ENCODE measurements at places on chromosomes 5 and 9. TPM values are rescaled to one million over a fixed set of nuclear protein-coding genes. Genes with fewer than 3 reads are reported as not detected.

Gene WDR70
- 42.5 TPM for total RNA-seq

Gene FAM53C
- total RNA-seq, result 36.4 TPM

Gene PLAC8L1
- not detected for total RNA-seq

Gene SCGB3A1
- total RNA-seq, result not detected

GRCh38 chr9:2043243-2043642 is 28.1 kb downstream of the SMARCA2 start:
- H3K27ac ChIP-seq, result no peak overlapping the region
- peaks cover 24% of the 10 kb centered on the region for H3K27me3 ChIP-seq
- DNase-seq, result no peak

DNA sequence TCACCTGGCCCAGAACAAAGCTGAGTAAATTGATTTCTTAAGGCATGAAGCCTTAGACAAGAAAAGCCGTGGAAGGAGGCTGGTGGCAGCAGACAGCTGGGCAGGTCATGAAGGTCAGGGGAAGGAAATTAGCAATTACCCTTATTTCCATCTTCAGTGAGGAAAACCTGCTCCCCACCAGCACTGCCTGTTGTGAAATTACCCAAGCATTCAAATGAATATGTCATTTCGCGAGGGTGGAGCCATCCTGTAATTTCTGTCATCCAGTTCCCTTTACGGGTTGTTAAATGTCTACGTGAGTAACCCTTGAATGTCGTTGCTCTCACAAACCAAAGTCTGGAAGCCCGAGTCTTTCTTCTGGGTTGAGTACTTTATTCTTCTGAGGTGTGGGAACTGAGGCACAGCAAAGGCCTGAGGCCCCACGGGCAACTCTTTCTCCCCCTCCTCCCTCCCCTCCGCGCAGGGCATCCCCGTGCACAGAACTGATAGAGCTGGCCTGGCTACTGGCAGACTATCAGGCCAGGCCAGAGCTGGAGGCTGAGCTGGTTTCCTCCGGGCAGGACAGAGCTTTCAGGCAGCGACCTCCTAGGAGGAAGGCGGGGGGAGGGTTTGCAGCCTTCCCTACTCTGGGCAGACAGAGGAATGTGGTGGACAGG is 22.0 kb upstream of the AK3 start:
- no peak overlapping the region for H3K27ac ChIP-seq
- no peak overlapping the region for H3K4me3 ChIP-seq
- DNase-seq, result peak; percentile 89
- no peaks in the 10 kb centered on the region for H3K27me3 ChIP-seq

GRCh38 chr9:114276908-114277821 is 45.7 kb upstream of the ORM1 start:
- H3K4me3 ChIP-seq, result no peak overlapping the region
- H3K27ac ChIP-seq, result no peak overlapping the region
- DNase-seq, result peak; percentile 31
- peaks cover 46% of the 10 kb centered on the region for H3K36me3 ChIP-seq
- no peaks in the 10 kb centered on the region for H3K27me3 ChIP-seq
- H3K4me1 ChIP-seq, result no peaks in the 10 kb centered on the region

DNA sequence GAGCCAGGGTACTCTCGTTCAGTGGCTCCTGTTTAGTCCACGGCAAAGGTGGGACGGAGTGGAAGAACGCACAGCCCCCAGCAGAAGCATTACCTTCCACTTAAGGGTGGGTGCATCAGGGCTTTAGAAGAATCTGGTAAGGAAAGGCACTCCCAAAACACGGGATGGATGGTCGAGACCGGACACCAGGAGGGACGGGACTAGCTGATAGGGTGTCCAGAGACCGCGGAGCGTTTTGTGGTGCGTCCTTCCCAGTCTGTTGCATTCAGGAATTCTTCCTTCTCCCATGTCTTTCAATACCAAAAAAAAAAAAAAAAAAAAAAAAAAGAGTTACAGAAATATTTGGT is 545 bp upstream of the CTSV start:
- H3K27me3 ChIP-seq, result no peaks in the 10 kb centered on the region
- peak overlapping the region; percentile 89 for H3K4me3 ChIP-seq

DNA sequence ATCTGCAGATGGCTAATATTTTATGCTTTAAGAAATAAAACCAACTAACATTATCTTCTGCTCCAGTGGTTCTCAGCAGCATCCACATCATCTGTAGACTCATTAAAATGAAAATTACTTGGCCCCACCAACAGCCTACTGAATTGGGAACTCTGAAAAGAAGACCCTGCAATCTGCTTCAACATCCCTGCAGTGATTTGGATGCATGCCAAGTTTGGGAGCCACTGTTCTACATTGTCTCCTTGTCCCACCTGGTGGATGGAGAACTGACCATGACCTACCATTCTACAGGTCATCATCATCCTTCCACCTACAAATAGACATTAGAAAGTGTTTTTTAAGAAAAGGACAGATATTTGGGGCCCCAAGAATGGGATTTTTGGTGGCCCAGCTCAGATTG is 71.1 kb downstream of the ACER2 start:
- peak; percentile 11 for DNase-seq
- no peaks in the 10 kb centered on the region for H3K36me3 ChIP-seq
- no peak overlapping the region for H3K4me3 ChIP-seq
- no peak overlapping the region for H3K27ac ChIP-seq

GRCh38 chr9:136985027-136985602 is 2.3 kb downstream of the LCNL1 start:
- no peak overlapping the region for H3K4me3 ChIP-seq
- H3K27me3 ChIP-seq, result peaks cover 12% of the 10 kb centered on the region
- DNase-seq, result peak; percentile 74
- no peaks in the 10 kb centered on the region for H3K36me3 ChIP-seq

- H3K36me3 ChIP-seq, result no peaks in the 10 kb centered on the region
- no peaks in the 10 kb centered on the region for H3K4me1 ChIP-seq
- H3K27ac ChIP-seq, result no peak overlapping the region
- H3K4me3 ChIP-seq, result no peak overlapping the region
- H3K27me3 ChIP-seq, result no peaks in the 10 kb centered on the region
Observed at GRCh38 chr9:112112519-112112918, 62.6 kb downstream of the SUSD1 start.

DNA sequence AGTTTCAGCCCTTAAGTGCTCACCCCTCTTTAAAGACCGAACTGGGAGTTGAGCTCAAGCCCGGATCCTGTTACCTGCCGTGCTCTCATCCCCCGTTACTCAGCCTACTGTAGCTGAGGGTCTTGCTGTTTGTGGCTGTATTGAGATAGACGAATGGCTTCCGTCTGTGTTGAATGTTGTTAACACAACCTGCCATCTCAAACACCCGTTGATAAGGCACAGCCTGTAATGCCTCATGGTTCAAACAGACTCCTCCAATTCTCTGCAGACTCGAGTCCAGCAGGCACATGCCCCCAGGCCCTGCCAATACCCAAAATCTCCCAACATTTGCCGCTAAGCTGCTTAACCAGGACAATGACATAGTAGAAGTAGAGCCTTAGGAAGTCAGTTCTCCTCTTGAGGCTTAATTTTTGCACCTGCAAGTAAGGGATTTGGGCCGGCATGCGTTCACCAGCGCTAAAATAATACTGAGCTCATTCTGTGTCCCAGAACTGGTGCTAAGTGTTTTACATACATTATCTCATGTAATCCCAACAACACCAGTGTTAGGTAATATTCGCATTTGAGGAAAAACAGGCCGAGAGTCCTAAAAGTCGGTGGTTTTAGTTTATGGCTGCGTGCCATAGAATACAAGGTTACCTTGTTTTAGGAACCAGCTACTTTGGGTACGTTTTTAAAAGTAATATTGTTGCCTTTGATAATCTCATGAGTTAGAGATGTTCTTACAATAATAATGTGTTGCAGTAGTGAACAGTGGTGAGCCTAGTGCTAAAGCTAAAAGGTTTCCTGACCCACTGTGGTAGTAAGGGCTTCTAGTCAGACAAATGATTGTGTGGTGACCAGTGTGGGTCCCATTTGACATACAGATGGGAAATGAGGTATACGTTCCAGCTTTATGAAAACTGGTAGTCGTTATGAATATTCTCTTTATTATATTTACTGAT is 1.5 kb upstream of the RFX3 start:
- H3K27ac ChIP-seq, result peak overlapping the region; percentile 98
- peaks cover 8% of the 10 kb centered on the region for H3K36me3 ChIP-seq
- H3K27me3 ChIP-seq, result no peaks in the 10 kb centered on the region
- H3K4me3 ChIP-seq, result peak overlapping the region; percentile 96
- DNase-seq, result no peak

DNA sequence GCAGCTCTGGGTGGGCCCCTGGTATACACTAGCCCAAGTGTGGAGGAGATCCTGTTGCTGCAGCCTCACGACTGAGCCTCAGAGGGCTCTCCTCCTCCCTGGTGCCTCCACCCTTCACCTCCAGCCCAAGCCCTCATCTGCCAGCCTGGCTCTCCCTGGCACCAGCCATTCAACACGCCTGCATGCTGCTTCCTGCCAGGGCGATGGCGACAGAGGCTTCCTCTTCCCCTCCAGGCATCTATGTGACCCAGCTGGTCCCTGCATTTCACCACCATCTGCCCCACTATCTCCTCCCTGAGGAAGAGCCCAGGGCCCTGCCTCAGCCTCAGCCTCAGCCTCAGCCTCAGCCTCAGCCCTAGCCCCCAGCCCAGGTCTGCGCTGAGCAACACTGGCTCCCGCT is 54.8 kb upstream of the ANGPTL2 start:
- no peak overlapping the region for H3K27ac ChIP-seq
- no peaks in the 10 kb centered on the region for H3K36me3 ChIP-seq
- H3K27me3 ChIP-seq, result no peaks in the 10 kb centered on the region
- DNase-seq, result peak; percentile 35

DNA sequence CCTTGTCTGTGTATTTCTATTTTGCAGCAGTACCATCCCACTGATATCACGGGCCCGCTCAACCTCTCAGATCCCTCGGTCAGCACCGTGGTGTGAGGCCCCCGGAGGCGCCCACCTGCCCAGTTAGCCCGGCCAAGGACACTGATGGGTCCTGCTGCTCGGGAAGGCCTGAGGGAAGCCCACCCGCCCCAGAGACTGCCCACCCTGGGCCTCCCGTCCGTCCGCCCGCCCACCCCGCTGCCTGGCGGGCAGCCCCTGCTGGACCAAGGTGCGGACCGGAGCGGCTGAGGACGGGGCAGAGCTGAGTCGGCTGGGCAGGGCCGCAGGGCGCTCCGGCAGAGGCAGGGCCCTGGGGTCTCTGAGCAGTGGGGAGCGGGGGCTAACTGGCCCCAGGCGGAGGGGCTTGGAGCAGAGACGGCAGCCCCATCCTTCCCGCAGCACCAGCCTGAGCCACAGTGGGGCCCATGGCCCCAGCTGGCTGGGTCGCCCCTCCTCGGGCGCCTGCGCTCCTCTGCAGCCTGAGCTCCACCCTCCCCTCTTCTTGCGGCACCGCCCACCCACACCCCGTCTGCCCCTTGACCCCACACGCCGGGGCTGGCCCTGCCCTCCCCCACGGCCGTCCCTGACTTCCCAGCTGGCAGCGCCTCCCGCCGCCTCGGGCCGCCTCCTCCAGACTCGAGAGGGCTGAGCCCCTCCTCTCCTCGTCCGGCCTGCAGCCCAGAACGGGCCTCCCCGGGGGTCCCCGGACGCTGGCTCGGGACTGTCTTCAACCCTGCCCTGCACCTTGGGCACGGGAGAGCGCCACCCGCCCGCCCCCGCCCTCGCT is 1.9 kb downstream of the LRRC26 start:
- no peaks in the 10 kb centered on the region for H3K36me3 ChIP-seq
- no peak overlapping the region for H3K4me3 ChIP-seq
- no peak overlapping the region for H3K27ac ChIP-seq
- DNase-seq, result peak; percentile 81
- peaks cover 99% of the 10 kb centered on the region for H3K27me3 ChIP-seq

DNA sequence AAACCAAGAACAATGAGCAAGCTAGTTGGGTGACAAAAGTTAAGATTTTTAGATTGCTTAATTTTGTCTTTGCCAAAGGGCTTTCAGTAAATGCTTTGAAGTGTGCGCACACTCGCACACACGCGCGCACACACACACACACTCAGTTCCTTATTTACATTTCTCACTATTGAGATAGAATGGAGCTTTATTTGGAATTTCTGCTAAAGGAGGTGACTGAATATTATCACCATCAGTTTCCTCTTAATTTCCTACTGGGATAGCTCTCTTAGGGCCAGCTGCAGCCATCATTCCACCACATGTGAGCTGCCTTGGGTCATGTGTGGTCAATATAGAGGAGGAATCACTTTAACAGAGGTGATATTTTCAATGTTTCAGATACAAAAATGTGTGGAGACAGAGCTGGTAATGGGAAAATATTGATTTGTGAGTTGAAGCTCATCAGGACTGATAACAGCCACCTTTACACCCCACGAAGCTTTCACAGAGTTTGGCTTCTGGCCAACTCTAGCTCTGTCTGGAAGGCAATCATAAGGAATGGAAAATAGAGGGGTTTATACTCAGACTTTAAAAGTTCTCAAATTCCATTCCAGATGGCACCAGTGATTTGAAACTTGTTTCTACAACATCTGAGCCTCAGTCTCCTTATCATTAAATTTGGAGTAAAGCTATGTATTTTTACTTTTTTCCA is 99.9 kb downstream of the MACIR start:
- DNase-seq, result no peak
- no peaks in the 10 kb centered on the region for H3K27me3 ChIP-seq
- no peaks in the 10 kb centered on the region for H3K4me1 ChIP-seq
- no peak overlapping the region for H3K27ac ChIP-seq
- H3K4me3 ChIP-seq, result no peak overlapping the region
- no peaks in the 10 kb centered on the region for H3K36me3 ChIP-seq

DNA sequence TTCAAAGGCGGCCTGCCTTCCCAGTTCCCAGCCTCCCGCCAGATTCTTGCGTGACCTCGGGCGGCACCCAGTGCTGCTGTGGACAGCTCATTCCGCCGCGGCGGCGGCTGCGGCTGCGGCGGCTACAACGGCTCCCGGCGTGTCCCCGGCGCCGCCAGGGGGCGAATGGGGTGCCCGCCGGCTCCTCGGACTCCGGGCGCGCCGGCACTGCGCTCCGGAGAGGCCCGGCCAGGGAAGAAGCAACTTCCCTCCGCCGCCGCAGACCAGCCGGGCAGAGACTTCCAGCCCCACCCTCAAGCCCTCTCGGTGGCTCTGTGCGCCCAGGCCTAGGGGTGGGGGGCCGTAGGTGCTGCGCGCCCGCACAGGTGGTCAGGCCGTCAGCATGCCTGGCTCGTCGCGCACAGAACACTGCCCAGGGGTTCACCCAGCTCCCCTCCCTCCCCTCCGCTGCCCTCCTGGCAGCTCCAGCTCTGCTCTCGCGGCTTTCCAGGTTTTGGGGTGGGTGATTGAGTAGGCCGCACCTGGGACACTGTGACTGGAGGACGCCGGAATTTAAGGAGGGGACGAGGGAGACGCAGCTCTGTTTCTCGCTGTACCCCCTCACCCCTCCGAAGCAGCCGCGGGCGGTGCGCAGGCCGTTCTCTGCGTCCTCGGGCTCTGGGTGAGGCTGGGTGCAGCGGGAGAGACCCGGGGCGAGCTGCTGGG is 20.2 kb downstream of the IGIP start:
- peaks cover 9% of the 10 kb centered on the region for H3K4me1 ChIP-seq
- peak overlapping the region; percentile 74 for H3K4me3 ChIP-seq
- DNase-seq, result peak; percentile 88
- peaks cover 53% of the 10 kb centered on the region for H3K27me3 ChIP-seq

- H3K4me3 ChIP-seq, result no peak overlapping the region
- no peaks in the 10 kb centered on the region for H3K27me3 ChIP-seq
- no peak overlapping the region for H3K27ac ChIP-seq
- H3K4me1 ChIP-seq, result no peaks in the 10 kb centered on the region
- no peaks in the 10 kb centered on the region for H3K36me3 ChIP-seq
Observed at GRCh38 chr9:106717686-106718085, 145.3 kb upstream of the ZNF462 start.

GRCh38 chr5:122192497-122193496 is 63.5 kb downstream of the ZNF474 start:
- peak; percentile 60 for DNase-seq
- H3K4me3 ChIP-seq, result no peak overlapping the region
- H3K27ac ChIP-seq, result no peak overlapping the region
- peaks cover 3% of the 10 kb centered on the region for H3K4me1 ChIP-seq

Data from endodermal cell (in vitro differentiated cells).